ENCODE measurements at places on chromosomes 2 and 18.

GRCh38 chr2:39050109-39050508, 70.7 kb downstream of the SOS1 start:
- no peak for DNase-seq

GRCh38 chr18:30376515-30376914, 666.0 kb downstream of the DSC3 start:
- no peak for DNase-seq

GRCh38 chr2:226837334-226837733, 1.5 kb downstream of the RHBDD1 start:
- DNase-seq, result no peak

DNA sequence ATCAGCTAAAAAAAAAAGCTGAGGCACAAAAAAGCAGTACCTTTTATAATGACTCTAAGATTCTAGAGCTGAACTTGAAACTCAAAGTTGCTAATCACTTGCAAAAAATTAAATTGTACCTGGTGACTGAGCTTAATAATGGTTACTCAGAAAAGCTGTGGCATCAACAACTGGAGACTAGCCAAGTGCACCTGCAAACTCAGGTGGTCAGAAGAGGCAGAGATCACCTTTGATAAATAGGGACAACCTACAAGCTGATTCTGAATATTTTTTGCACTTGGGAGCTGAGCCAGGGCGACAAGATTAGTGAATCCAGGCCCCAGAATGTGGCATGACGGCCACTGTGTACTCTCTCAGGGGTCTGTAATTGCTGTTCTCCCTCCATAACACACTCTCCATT, 3.0 kb downstream of the ABHD3 start:
- DNase-seq, result no peak

- DNase-seq, result no peak
Observed at GRCh38 chr2:58614219-58614618, 373.1 kb upstream of the FANCL start.

DNA sequence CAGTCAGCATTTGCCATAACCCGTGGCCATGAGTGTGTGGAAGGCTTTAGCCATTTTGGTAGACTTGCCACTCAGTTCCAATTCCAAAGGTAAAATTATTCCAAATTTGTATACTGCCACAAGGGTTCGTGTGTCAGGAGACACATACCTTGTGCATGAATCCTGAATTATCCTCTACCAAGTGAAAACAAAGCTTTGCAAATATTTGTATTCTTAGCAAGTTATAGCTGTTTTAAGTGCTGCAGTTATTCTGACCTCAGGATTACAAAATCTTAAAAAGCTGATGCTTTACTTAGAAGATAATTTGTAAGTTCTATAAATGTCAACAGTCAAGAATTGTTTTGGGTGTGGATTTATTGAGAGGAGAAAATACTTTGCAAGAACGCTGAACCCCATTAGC, 100.6 kb downstream of the ANTXR1 start:
- no peak for DNase-seq

DNA sequence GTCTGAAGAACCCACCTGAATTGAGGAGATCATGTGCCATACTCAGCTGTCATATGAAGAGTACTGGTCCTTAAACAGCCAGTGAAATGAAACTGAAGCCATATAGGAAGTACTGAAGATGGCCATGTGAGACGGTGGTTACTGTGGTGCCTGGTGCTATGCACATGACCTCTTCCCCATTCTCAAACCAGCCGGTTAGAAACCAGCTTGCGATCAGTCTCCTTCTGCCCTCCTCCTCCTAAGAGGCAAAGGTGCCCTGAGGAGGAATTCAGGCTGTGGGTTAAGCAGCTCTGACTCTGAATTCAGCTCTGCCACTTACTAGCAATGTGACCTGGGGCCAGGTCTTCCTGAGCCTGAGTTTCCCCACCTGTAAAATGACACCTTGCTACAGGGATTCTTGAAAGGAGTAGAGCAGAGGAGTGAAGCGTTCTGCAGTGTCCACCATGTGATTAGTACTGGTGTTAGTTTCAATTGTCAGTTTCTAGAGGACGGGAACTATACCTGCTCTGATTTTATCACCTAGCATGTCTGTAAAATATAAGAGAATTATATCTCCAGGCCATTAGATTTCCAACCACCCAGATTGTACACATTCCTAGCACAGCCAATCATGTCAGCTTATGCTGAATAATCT, 5.1 kb downstream of the FECH start:
- DNase-seq, result no peak

All from hypothalamus (tissue), 51 donors.